Activated T-cell treated with anti-CD3 and anti-CD28 coated beads, Interleukin-2, amount 50 U/mL, for 4 hours (primary cell): ENCODE measurements at places on chromosomes 16 and 17. TPM values are rescaled to one million over a fixed set of nuclear protein-coding genes. Genes with fewer than 3 reads are reported as not detected.

- no peak for DNase-seq
These were observed at the start of gene RPRML for GRCh38 chr17:46979147-46979863. TSS of gene RPRML (minus strand) at chr17:46979253. CDS start at chr17:46979007, 246 bp downstream.

DNA sequence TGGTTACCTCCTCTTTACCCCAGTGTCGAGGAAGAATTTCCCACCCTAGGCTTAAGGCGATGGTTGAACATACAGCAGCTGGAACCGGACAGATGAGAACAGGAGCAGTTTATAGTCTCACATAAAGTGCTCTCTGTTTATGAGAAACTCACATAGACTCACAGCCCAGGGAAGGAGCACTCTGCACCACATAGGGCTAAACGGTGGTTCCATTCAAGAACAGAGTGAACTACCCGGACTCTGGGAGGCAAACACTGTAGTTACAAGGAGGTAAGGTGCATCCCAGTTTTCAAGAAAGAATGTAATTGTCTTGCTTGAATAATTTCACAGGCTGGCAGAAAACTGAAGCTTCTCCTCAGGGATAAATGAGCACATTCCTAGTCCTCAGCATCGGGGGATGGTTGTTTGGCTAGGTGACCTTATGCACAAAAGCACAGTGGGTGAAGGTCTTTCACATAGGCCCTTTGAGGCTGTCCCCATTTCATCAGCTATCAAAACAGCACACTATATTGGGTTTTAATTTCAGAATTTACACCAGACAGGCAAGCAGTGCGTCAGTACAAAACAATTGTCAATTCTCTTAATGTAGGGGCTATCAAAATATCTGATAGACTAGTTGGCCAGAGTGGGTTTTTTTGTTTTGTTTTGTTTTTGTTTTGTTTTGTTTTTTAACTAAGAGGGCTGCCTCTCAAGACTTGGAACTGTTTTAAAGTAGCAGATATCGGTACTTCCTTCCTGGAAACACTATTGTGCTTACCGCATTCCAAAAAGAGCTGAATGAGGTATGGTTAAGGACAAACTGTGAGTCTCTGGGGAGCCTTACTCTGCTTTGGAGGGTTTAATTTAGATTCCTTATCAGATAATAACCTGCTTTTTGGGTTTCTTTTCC is 918.1 kb upstream of the CDH8 start:
- no peak for DNase-seq

DNA sequence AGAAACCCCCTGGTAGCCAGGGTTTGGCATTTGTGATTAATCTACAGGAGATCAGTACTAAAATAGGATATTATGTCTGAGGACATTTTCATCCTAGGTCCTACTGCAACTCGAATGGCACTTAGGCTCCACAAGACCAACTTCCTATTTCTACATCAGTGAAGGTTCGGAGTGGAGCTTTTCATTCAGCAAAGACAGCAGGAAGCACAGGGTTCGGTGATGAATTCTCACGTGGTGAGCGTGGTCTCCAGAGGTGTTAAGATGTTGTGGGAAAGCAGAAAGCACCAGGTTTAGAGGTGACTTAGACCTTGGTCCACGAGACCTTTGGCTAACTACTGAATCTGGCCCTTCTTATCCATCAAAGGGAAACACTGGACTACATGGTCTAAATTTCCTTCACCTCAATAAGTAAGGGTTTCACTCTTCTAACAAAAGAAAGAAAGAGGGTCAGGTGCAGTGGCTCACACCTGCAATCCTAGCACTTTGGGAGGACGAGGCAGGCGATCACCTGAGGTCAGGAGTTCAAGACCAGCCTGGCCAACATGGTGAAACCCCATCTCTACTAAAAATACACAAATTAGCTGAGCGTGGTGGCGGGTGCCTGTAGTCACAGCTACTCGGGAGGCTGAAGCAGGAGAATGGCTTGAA is 13.9 kb upstream of the HELZ start:
- DNase-seq = no peak

DNA sequence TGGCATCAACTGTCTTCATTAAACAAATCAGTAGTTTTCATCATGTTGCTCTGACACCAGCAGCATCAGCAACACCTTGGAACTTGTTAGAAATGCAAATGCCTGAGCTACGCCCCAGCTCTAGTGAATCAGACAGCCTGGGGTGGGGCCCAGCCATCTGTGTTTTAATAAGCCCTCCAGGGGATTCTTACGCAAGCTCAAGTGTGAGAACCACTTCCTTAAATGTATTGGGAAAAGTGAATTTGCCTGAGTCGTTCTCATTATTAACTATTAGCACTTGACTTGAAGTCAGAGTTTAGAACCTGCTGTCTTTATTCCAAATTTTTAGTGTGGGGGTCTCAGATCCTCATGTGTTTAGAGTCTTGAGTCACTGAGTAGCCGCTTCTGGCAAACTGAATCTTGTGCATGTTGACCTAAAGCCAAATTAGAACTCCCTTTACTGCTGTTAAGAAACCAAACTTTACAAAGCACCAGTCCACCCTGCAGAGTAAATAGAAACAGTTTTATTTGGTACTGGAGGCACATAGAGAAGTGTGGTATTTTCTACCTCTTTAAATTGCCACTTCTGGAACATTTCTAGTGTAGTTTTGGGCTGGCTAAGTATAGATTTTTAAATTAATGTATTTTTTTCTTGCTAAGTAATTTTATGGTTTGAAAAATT is 137.4 kb upstream of the COX10 start:
- DNase-seq = no peak

GRCh38 chr17:47841488-47842291 is 617 bp upstream of the SCRN2 start:
- DNase-seq = no peak

- DNase-seq = no peak
These were observed 2.1 kb downstream of the IFT20 start for GRCh38 chr17:28333083-28333746.

DNA sequence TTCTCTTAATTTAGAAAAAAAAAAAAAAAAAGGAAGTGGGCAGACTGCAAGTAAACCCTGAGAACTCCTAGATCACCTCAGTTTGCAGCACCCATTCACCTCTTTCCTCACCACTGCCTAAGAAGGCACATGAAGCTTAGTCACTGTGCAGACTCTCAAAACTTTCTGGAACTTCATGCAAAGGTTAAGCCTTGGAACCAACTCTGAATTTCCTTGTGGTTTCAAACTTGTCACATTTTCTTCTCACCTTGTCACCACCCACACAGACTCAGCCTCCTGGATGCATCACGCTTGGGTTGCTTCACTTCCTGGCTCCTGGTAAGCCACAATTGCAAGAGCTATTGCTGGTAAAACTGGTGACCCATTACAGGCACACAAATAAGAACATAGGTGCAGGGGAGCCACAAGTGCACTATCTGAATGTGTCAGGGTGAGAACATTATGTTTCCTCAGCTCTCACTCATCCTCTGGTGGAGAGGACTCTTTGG is 15.0 kb upstream of the CPD start:
- peak; percentile 80 for DNase-seq

DNA sequence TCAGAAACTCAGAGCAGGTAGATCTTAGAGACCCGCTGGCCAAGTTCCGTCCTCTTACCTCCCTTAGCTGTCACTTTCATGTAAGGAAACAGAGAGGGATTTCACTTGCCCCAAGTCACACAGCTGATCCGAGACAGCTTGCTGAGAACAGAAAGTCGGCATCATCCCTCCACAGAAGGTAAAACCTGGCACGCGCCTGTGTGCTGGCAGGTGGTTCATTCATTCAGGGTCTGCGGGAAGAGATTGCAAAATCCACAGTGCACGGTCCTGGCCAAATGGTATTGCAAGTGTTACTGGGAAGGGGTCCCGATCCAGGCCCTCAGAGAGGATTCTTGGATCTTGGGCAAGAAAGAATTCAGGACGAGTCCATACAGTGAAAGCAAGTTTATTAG is 139.4 kb upstream of the RPH3AL start:
- no peak for DNase-seq

DNA sequence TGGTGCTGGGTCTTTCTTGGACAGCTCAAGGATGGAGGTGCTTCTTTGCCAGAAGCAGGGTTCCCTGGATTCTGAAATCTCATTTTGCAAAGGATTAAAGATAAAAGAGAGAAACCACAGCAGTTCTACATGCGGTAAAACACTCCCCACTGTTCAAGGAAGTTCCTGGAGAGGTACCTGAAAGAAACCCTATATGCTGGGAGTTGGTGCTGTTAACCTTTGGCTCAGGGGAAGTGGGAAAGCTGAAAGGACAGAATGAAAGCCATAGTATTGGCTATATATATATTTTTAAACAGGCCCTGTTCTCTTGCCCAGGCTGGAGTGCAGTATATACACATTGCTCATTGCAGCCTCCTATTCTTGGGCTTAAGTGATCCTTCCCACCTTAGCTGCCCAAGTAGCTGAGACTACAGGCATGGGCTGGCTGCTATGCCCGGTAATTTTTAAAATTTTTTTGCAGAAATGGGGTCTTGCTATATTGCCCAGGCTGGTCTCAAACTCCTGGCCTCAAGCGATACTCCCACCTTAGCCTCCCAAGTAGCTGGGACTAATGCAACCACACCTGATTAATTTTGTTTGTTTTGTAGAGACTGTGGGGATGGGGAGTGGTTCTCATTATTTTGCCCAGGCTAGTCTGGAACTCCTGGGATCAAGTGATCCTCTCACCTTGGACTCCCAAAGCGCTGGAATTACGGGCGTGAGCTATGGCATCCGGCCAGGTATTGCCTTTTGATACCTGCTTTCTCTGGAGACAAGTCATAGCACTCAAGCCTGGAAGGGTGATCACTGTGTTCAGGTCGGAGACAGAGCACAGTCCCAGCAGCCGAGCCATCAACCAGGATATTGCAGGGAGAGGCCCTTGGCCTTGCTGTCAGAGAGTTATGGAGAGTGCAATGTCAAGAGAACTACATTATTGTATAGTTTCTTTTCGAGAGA is 55.2 kb downstream of the MSI2 start:
- DNase-seq = no peak

GRCh38 chr16:8751481-8752311 is 45.7 kb downstream of the TMEM186 start:
- DNase-seq = no peak

DNA sequence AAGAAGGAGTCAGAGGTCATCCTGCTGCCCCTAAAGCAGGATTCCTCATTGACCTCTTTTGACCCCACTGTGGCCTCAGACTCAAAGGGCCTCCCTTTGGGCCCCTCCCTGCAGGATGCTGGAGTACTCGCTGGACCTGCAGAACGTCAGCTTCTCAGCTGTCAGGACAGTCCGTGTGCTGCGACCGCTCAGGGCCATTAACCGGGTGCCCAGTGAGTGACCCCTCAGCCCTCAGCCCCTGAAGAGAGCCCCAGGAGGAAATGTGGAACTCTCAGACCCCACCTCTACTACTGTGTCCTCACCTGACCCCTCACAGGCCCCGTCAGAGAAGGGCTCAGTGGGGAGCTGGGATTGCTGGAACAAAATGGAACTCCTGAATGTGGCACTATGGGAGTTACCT is 9.1 kb downstream of the CACNA1G start:
- no peak for DNase-seq

GRCh38 chr17:74838274-74838673 is 21.4 kb downstream of the GRIN2C start:
- DNase-seq = no peak

DNA sequence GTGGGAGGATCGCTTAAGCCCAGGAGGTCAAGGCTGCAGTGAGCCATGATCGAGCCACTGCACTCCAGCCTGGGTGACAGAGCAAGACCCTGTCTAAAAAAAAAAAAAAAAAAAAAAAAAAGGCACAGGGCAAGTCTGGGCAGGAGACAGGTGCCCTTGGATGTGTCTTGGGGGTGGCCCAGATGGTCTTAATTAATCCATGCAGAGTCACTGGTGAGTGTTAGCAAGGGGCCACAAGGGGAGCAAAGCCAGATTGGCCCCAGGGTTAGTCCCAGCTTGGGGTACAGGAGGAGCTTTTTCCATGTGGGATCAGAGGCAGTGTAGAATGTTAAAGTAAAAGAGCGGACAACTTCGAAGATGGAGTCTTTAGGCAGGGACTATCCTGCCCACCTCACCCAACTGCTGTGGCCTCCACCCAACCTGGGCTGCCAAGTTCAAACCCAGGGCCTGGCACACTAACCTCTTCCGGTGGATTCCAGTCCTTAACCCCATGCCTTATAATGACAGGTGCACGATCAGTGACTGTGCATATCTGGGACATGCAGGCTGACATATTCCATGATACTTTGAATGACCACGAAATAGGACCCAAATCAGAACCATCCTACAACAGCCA is 32.2 kb upstream of the MFSD6L start:
- no peak for DNase-seq

DNA sequence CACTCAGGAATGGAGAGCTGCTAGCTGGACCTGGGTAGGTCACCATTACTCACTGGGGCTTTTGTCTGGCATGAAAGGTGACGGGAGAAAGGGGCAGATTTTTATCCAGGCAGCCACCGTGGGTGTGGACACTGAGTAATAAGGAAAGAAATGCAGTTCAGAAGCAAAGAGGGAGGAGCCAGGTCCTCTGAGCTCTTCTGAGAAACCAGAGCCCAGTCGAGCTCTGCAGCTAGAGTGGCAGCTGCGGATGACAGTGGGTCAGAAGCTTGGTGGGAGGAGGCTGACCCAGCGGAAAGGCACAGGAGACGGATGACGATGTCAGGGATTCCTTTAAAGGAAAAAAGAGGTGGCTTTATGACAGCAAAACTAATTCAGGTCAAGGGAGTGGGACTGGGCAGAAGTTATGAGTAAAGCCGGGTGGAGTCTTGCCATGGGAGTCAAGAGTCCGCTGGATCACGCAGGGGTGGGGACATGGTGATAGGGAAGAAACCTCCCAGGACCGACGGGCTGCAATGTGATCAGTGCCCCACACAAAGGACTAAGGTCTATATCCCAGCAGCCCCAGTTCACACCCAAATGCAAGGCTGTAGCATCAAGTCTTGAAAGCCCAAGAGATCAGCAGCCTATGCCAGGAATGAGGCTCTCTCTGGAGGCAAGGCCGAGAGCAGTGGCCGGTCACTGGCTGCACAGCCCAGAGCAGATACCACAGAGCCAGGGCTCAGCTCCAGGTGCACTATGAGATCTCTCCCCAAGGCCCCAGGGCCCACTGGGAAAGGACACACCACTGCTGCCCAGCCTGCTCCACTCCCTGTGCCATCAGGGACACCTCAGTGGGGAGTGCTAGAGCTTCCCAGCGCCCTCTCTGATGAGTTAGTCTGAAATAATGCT is 6.3 kb upstream of the MNT start:
- no peak for DNase-seq

CHD3 gene
- total RNA-seq = 117 TPM

TRPV2 gene
- total RNA-seq = 34.0 TPM

CTRB1 gene
- total RNA-seq = 5.5 TPM

CHRNE gene
- 0.18 TPM for total RNA-seq
